ENCODE measurements at places on chromosomes 7 and 10.

DNA sequence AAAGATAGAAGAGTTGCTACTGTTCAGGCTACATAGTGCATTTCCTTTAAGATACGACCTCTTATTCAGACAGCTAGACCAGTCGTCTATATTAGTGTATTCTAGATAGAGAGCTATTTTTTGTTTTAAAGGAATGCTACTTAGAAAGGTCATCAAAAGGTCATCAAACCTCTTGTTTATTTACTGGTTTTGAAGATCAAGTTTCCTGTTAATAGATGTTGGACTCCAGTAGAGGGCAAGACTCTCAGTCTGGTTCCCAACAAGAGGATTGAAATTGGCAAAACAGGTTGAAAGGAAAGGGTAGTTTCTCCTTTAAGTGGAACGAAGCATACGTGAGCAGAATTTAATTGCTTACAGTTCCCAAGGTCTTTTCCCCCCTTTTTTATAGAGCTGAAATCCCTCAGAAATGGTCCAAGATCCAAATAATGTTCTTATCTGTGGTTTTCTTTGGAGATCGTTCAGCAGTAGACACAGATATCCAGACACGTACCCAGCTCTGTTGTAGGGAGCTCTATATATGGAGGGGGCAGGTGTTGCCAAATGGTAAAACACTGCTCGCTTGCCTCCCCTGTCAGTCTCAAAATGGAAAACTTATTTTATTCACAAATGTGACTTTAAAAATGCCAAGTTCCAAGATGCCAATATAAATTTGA, 37.2 kb downstream of the BAMBI start:
- DNase-seq, result no peak

DNA sequence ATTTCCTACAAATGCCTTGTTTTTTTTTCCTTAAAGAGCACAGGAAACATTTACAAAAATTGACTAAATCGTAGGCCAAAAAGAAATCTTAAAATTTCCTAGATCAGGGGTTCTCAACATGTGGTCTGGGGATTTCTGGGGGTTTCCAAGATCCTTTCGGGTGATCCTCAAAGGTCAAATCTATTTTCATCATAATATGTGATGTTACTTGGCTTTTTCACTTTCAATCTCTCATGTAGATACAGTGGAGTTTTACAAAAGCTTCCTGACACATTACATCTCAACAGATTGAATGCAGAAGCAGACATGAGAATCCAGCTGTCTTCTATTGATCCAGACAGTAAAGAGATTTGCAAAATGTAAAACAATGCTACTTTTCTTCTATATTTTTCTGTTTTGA, 497.3 kb downstream of the INHBA start:
- no peak for DNase-seq

DNA sequence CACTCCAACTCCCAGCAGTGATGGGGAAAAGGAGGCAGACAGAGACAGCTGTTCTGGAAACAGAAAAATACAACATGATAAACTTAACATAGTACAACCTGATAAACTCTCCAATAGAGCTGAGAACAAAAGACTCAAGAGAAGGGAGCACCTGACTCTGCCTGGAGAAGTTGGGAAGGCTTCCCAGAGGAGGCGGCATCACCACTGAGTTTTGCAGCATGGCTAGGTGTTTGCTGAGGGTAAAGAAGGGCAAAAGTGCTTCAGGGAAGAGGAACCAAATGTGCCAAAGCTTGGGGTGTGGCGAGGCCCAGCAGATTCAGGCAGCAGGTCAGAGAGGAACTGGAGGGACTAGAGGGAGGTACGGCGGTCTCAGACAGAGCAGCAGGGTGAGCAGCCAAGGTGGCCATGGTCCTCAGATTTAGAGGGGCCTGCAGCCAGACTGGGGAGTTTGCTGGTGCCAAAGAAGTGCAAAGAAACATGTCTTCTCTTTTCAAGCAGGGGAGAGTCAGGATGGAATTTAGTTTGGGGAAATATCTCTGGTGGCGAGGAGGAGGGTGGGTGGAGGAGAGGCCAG, 119.9 kb upstream of the BTBD16 start:
- DNase-seq, result no peak

- DNase-seq, result no peak
Measured at GRCh38 chr10:17409170-17409733, 45.1 kb downstream of the ST8SIA6 start.

- DNase-seq, result no peak
Measured at GRCh38 chr10:51653025-51653424, 46.4 kb downstream of the CSTF2T start.

- DNase-seq, result no peak
Measured at GRCh38 chr7:109582211-109582610, 1012.5 kb downstream of the DNAJB9 start.

DNA sequence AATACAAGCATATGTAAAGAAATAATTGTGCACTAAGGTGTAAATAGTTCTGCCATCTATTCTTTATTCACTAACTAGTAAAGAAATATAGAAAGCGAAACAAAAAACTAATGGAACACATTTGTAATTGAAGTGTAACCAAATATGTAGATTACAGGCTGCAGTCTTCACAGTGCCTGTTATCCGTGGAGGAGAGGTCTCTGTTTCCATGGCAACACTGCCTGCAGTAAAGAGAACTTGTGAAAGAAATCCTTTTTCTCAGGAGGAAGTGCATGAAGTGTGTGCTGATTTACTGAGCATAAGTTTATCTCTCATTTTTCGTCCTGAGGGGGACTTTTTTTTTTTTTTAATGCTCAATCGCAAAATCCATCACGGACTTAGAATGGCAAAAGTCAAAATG, 102.5 kb downstream of the APBB1IP start:
- no peak for DNase-seq

DNA sequence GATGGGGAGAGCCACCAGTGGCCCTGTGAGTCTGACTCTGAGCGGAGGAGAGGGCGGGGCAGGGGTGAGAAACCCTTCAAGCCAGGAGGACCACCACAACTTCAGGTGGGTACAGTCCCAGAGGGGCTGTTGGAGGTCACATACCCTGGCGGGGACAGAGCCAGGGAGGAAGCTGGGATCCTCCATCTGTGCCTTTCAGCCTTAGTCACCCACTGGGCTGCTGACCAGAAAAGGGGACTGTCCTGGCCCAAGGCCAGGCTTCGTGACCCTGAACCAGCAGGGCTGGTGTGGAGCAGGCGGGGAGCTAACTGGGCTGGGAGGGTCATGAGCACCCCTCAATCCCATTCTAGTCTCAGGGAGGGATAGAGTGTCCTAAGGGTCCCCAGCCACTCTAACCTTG, 1.5 kb upstream of the CALHM3 start:
- DNase-seq, result no peak

GRCh38 chr10:14408139-14408538, 77.4 kb upstream of the FRMD4A start:
- no peak for DNase-seq

- no peak for DNase-seq
Measured at GRCh38 chr7:154326421-154326820, 274.2 kb downstream of the DPP6 start.

- no peak for DNase-seq
Measured at GRCh38 chr7:83588602-83589240, 60.2 kb downstream of the SEMA3E start.

GRCh38 chr7:23246555-23246954, at the start of gene GPNMB:
GPNMB (plus strand) TSS chr7:23246775; CDS start chr7:23246858, 83 bp downstream.
- no peak for DNase-seq

DNA sequence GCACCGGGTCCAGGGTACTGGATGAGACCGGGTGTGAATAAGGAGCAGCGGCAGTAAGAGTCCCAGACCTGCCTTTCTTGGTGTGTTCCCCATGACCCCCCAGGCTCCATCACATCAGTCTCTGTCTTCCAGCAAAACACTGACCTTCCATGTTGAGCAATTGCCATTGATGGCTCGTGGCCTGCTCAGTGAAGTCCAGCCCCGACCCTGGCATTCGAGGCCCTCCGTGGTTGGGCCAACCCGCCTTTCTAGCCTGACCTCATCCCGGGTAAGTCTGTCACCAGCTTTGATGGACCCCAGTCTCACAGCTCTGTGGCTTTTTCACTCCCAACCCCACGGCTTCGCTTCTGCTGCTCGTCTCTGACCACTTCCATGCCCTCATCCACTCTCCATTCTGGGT, 6.4 kb downstream of the MMP21 start:
- no peak for DNase-seq

DNA sequence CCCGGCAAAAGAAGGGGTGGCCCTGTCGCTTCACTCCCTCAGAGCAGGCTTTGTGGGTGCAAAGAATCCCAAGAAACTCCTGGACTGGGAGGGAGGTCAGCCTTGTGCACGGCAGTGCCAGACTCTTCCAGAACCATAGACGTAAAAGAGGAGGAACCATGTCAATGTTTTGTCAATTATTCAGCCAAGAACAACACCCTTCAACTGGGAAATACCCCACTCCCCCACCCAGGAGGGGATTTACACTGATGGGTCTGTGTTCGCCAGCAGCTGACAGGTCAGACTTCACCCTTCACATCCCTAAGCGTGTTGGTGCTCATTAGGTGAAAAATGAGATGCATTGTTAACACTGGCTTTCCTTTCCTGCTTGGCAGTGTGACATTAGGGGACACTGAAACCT, 116.8 kb upstream of the BMPER start:
- no peak for DNase-seq

- no peak for DNase-seq
Measured at GRCh38 chr10:30029872-30030256, 29.5 kb downstream of the JCAD start.

DNA sequence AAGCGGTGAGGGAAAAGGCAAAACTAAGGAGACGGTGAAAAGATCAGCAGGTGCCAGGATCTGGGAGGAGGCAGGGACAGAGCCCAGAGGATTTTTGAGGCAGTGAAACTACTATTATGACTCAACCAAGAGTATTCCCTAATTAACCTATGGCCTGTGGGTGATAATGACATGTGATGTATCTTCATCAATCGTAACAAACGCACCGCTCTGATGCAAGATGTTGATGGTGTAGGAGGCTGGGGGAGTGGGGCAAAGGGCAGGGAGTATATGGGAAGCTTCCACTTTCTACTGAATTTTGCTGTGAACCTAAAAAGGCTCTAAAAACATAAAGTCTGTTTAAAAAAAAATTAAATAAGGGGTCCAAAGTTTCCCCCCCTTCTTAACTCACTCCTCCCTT, 25.5 kb upstream of the EZH2 start:
- no peak for DNase-seq

DNA sequence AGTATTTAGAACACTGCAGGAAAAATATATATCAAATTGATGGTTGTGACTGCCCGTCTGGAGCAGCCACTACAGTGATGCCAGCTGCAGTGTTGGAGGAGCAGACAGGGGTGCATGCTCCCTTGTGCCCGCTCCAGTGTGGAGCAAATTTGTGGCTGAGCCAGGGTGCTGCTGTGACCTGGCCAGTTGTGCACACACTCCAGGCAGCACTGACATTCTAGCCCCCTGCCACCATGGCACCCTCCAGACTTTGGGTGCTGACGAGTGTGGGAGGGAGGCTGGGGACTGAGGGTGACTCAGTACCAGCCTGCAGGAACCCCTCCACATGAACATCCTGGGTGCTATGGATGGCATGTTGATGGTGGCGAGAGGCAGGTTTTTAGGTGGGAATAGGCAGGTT, 160.0 kb upstream of the PCDH15 start:
- no peak for DNase-seq
